ENCODE measurements at places on chromosomes 5 and 9.

GRCh38 chr5:132952829-132953228 is 10.6 kb downstream of the AFF4 start:
- no peak for DNase-seq

GRCh38 chr5:81534441-81534840 is 140.5 kb upstream of the ACOT12 start:
- DNase-seq = no peak

DNA sequence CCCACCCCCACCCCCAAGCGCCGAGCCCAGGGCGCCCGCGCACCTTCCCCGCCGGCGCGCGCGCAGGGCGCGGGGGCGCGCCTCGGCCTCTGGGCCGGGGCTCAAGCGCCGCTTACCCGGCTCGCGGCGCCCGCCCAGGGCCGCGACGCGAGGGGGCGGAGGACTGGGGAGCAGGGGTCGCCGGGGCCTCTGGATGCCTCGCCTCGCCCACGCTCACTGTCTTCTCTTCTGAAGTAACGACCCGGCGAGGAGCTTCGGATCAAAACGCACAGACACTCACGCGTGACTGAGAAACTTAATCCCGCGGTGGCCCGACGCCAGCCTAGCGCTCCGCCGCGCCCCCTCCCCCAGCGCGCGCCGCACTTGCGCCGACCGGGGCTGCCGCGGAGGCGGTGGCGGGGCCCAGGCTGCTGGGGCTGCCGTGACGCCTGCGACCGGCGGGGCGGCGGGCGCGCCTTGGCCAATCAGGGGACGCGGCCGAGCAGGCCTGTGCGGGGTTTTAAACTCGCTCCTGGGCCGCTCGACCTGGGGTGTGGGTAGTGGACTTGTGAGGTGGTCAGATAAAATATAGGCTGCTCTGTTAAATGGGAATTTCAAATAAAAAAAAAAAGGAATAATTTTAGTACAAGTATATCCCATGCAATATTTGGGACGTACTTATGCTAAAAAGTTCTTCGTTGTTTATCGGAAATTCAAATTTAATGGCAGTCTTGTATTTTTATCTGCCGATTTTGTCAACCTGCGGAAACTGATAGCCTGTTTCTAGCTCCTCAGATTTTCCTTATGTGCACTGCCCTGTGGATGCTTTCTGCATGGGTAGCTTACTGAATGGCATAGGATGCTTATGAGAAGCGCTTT is at the start of gene MPDZ:
Gene MPDZ (minus strand): TSS at position 409 of the 858 bp plus-strand sequence. CDS start 29,377 bp downstream, outside the sequence.
- DNase-seq = no peak

GRCh38 chr5:159098603-159099436 is 896 bp downstream of the EBF1 start:
- DNase-seq = no peak

DNA sequence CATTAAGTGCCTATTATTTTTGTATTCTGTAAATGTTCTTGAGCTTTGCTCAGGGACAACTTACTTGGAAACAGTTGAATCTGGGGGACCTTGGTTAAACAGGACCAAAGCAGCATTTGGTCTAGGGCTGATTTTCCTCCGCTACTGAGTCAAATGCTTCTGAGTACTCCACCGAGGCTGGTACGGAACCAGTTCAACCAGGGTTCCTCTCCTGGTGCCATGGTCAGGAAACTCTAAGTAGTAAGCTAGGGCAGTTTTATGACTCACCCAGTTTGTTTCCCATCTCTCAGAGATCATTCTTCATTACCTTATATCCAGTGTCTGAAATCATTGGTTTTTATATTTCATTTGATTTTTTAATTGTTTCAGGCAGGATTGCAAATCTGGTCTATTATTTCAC is 111.9 kb upstream of the TNFAIP8 start:
- no peak for DNase-seq

- DNase-seq = no peak
Measured at GRCh38 chr5:62509806-62510205, 68.8 kb upstream of the LRRC70 start.

GRCh38 chr5:150624334-150625163 is 15.9 kb upstream of the SYNPO start:
- DNase-seq = no peak
